NCI-H187 treated with DMSO at 0.1 percent for 48 hours (cell line): ENCODE measurements at places on chromosomes 5 and 9.

- no peak for DNase-seq
Measured at GRCh38 chr5:8865266-8865665, 680.6 kb downstream of the SEMA5A start.

DNA sequence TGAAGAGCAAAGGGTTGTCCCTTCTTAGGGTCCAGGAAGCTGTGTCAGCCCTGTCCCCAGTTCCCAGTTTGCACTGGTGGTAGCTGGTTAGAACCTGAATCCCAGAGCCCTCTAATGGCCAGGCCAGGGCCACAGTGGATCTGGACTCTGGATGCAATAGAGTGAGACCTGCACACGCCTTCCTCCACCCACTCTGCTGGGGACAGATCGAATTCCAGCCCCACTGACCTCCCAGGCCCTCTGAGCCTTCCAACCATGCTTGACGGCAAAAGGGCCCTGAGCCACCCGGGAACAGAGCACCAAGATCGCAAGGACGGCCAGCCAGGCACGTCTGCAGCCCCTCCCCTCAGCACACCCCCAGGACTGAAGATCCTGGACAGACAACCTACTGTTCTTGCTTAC, 23.7 kb downstream of the NAIF1 start:
- no peak for DNase-seq

DNA sequence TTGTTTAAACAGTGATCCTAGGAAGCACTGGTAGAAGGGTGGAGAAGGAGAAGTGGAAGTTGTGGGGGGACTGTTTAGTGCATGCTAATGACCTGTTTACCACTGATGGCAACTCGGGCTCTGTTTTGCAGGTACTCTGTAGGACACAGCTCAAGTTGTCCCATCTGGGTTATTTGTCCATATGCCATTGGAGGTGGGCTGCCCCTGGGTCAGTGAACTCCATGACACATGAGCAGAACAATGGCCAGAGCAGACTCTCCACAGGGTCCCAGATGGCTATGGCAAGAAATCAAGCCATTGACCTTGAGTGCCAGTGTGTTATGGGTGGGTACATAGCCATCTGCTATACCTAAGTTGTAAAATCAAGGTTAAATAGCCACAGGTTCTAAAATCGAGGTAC, 175.9 kb downstream of the GAS1 start:
- DNase-seq: no peak

DNA sequence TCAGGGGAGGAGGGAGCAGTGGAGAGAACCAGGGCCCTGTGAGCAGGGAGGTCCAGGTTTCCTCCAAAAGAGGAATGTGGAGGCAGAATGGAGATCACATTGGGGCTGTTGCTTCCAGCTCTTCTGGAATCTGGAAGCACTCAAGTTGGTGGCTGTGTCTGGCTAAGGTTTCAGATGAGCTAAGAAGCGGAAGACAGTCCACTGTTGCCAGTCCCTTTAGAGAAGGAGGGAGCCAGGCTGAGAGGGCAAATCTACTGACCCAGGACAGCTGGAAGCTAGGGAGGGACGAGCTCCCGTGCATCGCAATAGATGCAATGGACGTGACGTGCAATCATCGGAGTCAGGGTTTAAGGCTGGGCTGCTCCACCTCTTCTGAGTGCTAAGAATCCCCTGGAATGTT, 71.2 kb downstream of the TENT4A start:
- no peak for DNase-seq

- DNase-seq: no peak
Measured at GRCh38 chr5:53733853-53734252, 173.4 kb downstream of the NDUFS4 start.

GRCh38 chr9:126886034-126886822, 25.8 kb downstream of the ZBTB34 start:
- DNase-seq: no peak

DNA sequence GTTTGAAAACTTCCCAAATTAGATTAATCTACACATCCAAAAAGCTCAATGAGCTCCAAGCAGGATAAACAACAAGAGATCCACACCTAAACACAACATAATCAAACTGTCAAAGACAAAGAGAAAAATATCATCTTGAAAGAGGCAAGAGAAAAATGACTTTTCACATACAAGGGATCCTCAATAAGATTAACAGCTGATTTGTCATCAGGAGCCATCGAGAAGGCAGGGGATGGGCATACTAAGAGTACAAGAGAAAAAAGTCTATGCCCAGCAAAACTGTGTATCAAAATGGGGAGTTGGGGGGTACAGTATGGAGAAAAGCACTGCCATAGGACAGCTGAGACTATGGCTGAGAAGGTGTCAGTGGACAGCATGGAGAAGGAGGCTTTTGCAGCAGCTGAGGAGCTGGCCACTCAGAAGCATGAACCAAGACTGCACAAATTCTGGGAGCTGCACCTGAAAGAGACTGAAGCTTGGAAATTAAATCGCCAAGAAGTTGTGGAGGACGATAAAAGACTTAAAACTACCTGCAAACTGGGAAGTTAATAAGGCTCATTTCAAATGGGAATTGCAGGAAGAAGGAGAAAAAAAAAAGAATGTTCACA, 20.9 kb downstream of the DNAJB5 start:
- DNase-seq: no peak

DNA sequence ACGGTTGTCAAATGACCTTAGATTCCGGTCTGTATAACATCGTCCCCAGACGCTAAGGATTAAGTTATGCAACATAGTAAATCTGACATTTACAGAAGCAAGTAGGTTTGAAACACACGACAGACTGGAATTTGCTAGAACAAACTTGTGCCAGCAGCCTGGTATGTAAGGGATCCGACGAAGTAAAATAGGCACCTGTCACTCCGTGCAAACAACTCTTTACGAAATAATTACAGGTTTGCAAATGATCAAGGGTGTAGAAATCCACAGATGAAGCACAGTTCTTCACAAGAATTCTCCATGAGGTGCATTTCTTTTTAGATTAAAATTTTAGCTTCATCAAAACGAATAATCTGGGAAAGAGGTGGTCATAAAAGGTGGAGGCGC, 508 bp downstream of the MOCS2 start:
- DNase-seq: no peak

- DNase-seq: no peak
Measured at GRCh38 chr5:157165668-157166067, 396 bp downstream of the GARIN3 start.

GRCh38 chr5:138241688-138242571, 28.8 kb upstream of the CDC23 start:
- no peak for DNase-seq

- DNase-seq: no peak
Measured at GRCh38 chr9:127112056-127112455, 10.4 kb downstream of the ANGPTL2 start.

GRCh38 chr9:137544176-137544760, 5.9 kb downstream of the PNPLA7 start:
- DNase-seq: no peak

GRCh38 chr5:106843812-106844416, 826.8 kb downstream of the EFNA5 start:
- no peak for DNase-seq

- DNase-seq: no peak
Measured at GRCh38 chr5:74169701-74170100, 470.8 kb downstream of the ENC1 start.

DNA sequence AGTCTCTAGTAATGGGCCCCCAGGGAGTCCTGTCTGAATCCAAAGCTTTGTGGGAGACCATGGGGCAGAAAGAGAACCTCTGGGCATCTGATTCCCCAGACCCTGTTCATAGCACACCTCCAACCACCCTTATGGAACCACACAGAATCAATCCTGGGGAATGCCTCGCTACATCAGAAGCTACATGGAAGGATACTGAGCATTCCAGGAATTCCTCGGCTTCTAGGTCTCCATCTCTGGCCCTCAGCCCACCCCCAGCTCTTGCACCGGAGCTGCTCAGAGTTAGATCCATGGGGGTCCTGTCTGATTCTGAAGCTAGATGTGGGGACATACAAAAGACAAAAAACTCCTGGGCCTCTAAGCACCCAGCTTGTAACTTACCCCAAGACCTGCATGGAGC, 28.4 kb downstream of the VCP start:
- DNase-seq: no peak

DNA sequence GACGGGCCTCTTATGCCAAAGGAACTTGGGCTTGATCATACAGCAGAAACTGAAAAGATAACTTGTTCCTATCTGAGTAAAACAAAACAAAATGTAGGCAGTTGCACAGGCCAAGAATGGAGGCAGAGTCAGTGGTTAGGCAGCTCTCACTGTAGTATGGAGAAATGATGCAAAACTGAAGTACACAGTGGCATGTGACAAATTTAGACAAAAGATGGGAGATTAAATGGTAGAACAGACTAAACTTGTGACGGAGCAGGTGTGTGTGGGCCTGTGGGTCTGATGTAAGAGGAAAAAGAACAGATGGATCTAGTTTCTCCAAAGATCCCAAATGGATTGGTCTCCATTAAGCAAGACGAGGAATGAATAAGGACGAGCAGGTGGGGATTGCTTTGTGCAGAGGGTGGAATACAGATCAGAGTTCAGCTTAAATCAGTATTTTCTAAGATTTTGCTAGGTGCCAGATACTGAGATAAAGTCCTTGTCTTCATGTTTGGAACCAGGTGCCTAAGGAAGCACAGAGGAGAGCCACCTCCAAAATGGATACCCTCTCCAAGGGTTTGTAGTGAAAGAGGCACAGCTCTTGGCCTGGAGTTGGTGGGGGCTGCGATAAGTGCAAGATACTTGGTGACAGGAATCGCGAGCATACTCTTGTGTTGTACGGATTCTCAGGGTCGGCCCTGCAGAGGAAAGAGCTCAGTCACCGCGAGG, 722 bp upstream of the DCP2 start:
- DNase-seq: no peak

DNA sequence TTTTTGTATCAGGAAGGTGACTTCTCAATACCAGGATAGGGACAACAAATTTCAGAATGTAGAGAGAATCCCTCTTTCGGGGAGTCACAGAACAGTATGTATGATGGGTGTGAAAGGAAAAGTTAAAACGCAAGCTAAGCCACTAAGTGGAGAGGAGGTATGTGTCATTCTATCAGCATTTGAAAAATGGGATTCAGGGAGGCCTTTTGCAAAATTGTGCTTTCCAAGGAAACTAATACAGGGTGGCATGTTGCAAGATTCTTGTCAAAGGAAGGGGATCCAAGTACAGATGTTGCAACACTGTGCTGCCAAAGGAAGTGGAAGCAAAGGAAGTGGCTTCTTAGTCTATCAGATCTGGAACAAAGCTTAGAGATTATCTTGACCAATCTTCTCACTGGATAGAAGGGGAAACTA, 12.6 kb upstream of the TNIP1 start:
- no peak for DNase-seq

DNA sequence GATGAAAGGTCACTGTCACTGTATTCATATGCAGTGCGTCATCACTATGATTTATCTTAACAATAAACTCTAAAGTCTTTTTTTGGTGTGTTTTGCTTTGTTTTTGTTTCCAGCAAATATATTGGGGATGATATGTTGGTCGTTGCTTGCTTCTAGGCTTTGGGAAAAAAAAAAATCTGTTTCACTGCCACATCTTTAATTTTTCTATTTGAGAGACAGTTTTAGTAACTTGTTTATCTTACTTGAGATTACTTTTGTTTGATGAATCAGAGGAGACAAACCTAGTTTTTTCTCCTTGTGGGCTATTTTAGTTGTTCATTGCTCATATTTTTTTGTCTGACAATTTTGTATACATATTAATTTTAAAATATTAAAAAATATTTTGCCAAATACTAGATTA, 19.4 kb downstream of the CWC27 start:
- DNase-seq: no peak

- DNase-seq: no peak
Measured at GRCh38 chr9:32957358-32957757, 44.1 kb downstream of the APTX start.

DNA sequence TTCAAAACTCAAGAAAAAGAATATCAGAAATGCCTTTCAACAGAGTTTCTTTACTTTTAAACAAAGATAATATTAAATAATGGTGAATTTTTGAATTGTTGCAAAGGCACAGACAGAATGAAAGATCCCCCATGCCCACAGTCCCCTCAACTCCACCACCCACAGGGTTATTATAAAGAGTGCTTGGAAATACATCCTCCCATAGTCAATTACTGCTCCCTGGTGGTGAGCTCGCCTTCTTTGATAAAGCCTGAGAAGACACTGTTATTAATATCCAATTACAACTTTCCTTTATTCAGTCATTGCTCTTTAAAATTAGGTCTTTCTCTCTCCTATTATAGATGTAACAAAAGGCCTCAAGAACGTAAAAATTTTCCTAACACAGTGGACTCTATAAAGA, 490.2 kb upstream of the RORB start:
- no peak for DNase-seq

DNA sequence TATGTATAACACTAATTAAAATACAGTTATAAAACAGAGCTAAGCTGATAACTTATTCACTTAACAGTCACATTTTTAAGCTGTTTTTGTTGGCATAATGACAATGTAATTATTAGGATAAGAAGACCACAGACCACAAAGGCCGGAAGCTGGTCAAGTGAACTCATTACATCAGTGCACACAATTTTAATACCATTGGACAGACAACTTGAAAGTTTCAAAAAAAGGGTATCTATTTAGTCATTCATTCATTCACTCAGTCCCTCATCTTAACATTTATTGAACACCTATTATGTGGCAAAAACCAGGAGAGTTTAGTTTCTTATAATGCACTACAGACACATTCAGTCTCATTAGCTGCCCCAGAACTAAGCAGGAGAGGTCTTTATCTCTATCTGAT, 11.6 kb downstream of the ERP44 start:
- DNase-seq: no peak

DNA sequence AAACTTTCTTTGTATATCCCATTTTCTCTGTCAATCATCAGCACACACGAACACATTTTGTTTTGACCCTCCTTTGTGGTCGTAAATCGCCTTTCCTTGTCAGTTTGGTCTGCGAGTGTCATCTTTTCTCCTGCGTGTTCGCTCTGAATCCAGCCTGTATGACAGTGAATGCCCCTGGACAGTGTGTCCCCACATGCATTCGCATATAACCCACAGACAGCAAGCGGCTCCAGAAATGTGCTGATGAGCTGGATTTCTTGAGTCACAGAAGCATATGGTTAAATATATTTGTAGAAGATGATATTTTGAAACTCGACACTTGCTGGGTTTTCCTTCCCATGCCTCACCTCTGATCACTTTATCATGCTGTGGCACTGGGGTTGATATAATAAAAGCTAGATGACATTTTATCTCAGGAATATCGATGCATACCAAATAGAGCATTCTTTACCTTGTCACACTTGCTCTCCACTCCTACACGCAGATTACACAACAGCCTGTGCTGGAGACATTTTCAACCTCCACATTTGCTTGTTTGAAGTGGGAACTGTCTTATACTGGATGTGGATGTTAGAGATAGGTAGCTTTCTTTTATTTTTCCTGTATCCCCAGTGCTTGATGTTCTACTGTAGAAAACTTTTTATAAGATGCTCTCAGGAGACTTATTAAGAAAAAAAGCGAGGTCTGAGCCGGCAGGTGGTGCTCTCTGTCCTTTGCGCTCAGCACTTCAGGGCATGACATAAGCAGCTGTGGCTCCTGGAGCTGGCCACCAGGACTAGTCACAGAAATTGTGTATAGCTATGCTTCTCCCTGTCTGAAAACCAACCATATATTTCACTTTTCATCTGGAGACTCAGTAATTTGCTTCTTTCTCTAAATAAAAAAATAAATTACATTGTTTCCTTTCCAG, 215.1 kb downstream of the SH3GL2 start:
- DNase-seq: no peak
